Islet precursor cell (in vitro differentiated cells): ENCODE measurements at places on chromosomes 7 and 10.

GRCh38 chr10:27654284-27654683 is 91.3 kb downstream of the MKX start:
- DNase-seq, result no peak

- DNase-seq, result peak; percentile 29
Measured at GRCh38 chr7:691361-692045, 35.0 kb upstream of the DNAAF5 start.

- DNase-seq, result peak; percentile 64
Measured at GRCh38 chr7:157002819-157003421, 7.5 kb downstream of the MNX1 start.

- DNase-seq, result peak; percentile 43
Measured at GRCh38 chr7:157496416-157497275, 159.8 kb downstream of the DNAJB6 start.

GRCh38 chr10:96718304-96718990 is 1.9 kb downstream of the PIK3AP1 start:
- no peak for DNase-seq

GRCh38 chr10:131129544-131129943 is 182.0 kb downstream of the TCERG1L start:
- DNase-seq, result no peak

DNA sequence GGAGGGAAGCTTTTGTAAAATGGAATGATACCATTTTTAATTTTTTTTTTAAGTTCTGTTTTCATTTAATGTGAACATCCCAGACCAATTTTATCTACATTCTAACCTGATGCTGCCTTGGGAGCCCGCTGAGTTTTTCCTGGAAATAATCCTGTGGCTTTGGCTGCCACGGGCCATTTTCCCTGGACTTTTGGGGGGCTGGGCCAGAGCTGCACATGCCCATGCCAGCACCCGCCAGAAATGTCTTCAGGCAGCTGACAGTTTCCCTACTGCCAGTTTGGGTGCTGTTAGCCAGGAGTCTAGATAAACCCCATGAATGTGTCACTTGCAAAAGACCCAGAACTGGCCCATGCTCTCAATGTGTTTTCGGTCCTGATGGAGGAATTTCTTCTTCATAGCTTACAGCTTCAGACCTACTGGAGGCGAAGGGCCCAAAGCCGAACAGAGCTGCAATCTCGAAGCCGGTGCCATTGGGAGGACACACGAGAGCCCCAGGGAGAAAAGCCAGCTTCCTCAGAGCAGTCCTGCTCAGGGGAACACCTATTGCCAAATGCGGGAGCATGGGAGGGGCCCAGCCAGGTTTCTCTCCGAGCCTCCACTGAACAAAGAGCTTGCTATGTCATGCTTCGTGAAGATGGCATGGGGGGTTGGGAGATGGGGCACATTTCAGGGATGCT is 444.2 kb upstream of the MKI67 start:
- DNase-seq, result no peak

GRCh38 chr7:107803009-107803610 is at the start of gene SLC26A3:
Gene SLC26A3 (minus strand): TSS chr7:107803223. CDS start chr7:107794509, 8,714 bp downstream.
- no peak for DNase-seq

- peak; percentile 66 for DNase-seq
Measured at GRCh38 chr10:90968328-90969081, 47.6 kb upstream of the ANKRD1 start.

GRCh38 chr7:140159497-140159896 is 17.3 kb downstream of the KDM7A start:
- peak; percentile 92 for DNase-seq

- DNase-seq, result peak; percentile 68
Measured at GRCh38 chr7:100003711-100004661, 11.4 kb upstream of the ZKSCAN1 start.

GRCh38 chr7:64878684-64879083 is 24.4 kb upstream of the ZNF273 start:
- no peak for DNase-seq

DNA sequence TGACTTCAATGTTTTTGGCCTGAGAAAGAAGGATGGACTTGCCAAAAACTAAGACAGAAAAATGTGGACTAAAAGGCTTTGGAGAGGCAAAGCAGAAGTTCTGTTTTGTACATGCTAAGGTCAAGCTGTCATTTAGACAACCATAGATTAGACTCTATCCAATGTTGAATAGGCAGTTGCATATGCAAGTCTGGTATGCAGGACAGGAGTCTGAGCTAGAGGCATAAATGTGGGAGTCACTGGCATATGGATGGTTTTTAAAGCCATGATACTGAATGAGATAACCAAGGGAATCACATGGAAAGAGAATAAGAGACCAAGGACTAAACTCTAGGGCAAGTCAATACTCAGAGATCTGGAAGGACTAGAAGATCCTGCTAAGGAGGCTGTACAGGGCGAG is 164.1 kb downstream of the LSM5 start:
- no peak for DNase-seq

DNA sequence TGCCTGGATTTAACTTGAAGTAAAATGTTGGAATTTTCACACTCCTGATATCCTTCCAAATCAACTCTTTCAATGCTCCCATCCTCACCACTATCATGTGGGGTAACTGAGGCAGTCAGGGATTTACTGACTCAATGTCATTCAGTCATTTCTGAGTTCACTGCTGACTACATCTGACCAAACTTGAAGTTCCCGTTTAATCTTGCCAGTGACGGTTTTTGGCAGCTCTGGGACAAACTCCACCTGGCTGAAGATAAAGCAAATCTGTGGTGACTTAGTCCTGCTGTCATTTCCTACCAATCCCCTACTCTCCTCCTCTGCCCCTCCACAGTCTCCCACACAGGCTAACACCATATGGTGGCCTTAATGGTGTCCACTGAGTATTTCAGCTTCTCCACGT is 22.7 kb upstream of the ACSM6 start:
- DNase-seq, result no peak

DNA sequence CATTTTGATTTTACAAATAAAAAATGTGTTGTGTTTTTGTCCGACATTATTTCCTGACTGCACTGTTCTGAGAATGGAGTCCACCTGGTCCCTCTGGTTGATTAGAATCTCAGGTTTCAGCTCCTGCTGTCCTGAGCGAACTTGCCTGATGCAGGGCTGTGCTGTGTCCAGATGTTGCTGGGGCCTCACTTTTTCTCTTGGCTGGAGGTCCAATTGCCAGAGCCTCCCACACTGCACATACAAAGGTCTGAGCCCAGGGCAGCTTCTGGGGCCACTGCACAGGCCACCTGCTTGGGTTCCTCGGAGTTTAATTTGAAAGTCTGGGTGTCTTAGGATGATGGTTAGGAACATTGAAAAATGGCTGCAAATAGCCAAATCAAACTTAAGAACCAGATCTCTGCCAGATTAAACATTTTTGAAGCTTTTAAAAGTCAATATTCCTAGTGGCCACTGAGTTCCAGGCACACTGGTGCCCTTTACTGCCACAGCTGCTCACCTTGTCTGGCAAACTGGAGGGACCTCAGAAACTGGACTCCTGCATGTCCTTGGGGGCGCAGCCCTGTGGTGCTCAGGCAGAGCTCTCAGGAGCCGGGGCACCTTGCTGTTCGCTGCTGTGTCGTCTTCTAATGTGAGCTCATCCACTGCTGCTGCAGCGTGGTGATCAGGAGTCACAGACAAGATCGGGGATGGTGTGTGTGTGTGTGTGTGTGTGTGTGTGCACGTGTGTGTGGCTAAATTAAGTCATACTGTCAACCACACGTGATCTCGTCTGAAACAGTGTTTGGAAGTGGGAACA is 75.0 kb downstream of the WDR37 start:
- DNase-seq, result peak; percentile 43

- no peak for DNase-seq
Measured at GRCh38 chr7:147013825-147014224, 897.2 kb downstream of the CNTNAP2 start.

DNA sequence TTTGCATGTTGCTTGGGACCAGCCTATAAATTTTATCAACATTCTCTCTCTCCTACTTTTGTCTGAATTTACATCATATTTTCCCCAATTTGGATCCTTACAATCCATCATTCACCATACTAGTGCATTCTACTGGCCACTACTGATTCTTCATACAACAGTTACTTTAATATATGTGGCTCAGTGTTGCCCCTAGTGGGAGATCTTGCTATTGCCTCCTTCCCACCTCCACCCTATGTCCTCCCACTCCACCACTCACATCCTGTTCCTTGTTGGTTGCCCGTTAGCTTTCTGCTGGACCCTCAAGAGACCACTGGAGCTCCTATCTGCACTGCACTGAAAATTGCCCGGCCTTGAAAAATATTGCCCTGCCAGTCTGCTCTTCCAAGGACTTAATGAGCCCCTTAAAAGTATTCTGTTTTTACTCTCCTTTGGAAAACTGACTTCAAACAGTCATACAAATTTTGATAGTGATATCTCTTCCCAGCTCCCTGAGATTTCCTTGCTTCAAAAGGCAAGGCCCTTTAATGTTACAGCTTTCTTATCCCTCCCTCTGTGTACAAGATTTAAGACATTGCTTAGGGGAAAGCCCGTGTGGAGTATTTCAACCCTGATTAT is 243.2 kb upstream of the TMEM229A start:
- peak; percentile 70 for DNase-seq

DNA sequence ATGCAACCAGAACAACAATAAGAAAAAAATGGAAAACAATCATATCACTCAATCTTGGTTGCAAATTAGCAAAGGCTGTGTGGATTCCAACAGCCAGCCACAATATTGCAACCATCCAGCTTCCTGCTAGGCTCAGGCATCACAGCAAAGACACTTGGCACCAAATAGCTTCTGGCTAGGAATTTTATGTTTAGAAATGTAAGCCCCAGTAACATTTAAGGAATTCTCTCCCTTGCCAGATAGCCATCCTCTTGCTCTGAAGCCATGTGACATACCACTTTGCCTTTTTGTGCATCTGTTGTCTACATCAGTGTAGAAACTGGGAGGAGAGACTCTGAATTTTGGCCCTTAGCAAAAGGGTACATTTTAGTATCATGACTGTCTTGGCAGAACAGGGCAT is 22.2 kb downstream of the MKX start:
- DNase-seq, result no peak

GRCh38 chr7:153504288-153505075 is 547.7 kb upstream of the DPP6 start:
- DNase-seq, result no peak

DNA sequence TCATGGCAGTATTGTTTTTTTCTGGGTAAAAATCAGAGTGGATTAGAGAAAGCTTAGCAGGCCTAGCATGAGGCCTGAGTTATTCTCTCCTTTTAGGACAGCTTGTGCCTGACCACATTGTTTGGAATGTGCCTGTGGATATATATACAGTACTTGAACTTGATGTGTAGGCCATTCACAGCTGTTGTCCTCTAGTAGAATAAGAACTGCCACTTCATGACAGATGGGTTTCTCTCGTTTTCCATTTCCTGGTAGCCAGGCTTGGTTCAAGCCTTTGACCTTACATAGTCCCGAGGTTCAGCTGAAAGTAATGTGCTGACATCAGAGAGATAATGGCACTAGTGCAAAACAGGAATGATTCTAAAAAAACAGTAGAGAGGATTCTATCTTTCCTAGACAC is 473.9 kb downstream of the AUTS2 start:
- no peak for DNase-seq

DNA sequence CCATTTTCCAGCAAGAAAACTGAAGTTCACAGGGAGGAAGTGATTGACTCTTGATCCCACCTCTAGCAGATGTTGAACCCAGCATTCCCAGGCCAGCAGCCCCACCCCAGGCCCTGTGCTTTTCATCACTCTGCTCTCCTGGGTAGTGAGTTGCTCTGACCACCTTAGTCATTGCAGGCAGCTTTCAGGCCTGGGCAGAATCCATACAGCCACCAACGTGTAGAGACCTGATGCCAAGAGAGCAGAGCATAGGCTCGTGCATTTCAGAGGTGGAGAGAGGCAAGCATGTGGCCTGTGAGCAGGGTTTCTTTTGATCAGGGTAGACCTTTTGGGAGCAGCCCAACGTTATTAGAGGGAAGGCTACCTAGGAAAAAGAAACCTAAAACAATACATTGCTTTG is 334.6 kb downstream of the PTEN start:
- no peak for DNase-seq

- DNase-seq, result no peak
Measured at GRCh38 chr10:8897769-8898168, 843.3 kb downstream of the GATA3 start.

DNA sequence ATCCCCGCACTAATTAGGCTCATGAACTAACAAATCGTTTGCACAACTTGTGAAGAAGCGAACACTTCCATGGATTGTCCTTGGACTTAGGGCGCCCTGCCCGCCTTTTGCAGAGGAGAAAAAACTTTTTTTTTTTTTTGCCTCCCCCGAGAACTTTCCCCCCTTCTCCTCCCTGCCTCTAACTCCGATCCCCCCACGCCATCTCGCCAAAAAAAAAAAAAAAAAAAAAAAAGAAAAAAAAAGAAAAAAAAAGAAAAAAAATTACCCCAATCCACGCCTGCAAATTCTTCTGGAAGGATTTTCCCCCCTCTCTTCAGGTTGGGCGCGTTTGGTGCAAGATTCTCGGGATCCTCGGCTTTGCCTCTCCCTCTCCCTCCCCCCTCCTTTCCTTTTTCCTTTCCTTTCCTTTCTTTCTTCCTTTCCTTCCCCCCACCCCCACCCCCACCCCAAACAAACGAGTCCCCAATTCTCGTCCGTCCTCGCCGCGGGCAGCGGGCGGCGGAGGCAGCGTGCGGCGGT is at the start of gene EMX2:
Gene EMX2 (plus strand): TSS at position 41 of the 519 bp plus-strand sequence. CDS start 522 bp downstream, outside the sequence.
- DNase-seq, result no peak

GRCh38 chr7:45680776-45681175 is 106.6 kb downstream of the ADCY1 start:
- DNase-seq, result peak; percentile 54

GRCh38 chr10:123835575-123835974 is 56.0 kb downstream of the CPXM2 start:
- DNase-seq, result no peak

DNA sequence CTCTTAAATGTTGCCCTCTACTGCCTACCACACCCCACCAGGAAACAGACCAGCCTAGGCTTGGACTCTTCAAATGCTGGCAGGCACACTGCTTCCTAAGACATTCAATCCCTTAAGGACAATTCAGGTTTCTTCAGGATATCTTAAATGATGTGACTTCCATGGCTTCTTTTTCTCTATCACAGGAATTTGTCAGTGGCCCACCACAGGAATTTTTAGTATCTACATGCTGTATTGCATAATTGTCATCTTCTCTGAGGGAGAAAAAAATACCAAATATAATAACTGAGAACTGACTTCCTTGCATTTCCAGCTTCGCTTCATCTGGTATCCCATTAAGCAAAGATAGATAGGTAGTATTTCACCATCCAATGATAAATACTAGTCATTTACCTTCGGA is 129.3 kb downstream of the WNT2 start:
- no peak for DNase-seq

- no peak for DNase-seq
Measured at GRCh38 chr7:87608431-87608830, 7.7 kb upstream of the ABCB1 start.
